HCT116 (cell line): ENCODE measurements at places on chromosomes 4 and X. TPM values are rescaled to one million over a fixed set of nuclear protein-coding genes. Genes with fewer than 3 reads are reported as not detected.

PPID gene
- 48.2 TPM for total RNA-seq

GPRASP3 gene
- 3.1 TPM for total RNA-seq

PDGFC gene
- 9.8 TPM for total RNA-seq

SHISA3 gene
- total RNA-seq: not detected

KLHL13 gene
- 4.2 TPM for total RNA-seq

GRCh38 chrX:136170139-136170800, 22.9 kb downstream of the FHL1 start:
- DNase-seq: no peak

DNA sequence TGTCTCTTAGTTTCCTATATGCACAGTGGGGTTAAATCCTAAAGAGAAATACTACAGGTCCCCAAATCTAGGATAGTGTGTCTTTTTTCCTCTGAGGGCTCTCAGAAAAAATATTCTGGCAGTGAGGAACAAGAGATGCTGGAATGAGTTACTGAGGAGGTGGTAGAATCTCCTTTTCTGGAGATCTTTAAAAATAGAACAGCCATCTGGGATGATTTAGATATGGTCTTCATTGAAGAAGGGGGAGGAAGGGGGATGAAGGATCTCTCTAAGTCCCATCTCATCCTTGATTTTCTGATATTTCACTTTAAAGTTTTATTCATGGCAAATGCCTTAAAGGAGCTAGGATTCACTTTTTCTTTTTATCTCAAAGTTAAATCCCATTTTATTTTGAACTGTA, 235.0 kb downstream of the MAML3 start:
- no peak for DNase-seq

DNA sequence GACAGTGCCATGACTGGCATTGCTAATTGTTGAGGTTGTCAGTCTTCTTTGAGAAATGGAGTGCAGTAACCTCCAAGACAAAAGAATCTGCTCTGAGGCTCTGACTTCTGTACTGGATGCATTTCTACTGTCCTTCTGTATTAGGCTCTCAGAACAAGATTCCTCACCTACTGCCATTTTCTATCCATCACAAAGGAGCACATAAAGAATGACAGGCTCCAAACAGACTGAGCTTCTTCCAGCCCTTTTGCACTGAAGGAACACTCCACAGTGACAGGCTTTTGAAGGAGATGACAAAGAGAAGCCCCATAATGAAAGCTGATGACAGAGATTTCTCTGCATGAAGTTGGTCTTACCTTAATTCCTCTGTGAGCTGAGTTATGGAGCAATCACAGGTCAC, 162.2 kb downstream of the PCDH19 start:
- no peak for DNase-seq

GRCh38 chr4:53920116-53920515, 144.3 kb downstream of the CHIC2 start:
- no peak for DNase-seq

GRCh38 chr4:121786221-121786620, 14.9 kb upstream of the EXOSC9 start:
- DNase-seq: no peak

GRCh38 chrX:21932292-21933002, 8.1 kb upstream of the SMS start:
- no peak for DNase-seq

DNA sequence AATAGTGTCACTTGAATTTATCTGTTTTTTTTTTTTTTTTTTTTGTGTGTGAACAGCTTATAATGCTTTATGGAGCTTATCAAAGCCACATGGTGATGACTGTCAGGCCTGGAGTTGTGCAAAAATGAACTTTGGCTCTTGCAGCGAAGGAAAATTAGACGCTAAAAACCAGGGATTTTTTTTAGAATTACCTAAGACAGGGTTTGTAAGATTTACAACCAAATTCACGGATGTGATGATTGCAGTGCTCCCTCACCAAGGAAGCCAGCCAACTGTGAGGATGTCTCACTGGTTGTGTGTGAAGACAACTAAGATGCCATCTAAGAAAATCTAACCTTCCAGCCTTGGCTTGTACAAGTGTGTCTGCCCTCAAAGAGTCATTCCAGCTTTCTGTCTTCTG, 127.1 kb upstream of the SLC4A4 start:
- no peak for DNase-seq

DNA sequence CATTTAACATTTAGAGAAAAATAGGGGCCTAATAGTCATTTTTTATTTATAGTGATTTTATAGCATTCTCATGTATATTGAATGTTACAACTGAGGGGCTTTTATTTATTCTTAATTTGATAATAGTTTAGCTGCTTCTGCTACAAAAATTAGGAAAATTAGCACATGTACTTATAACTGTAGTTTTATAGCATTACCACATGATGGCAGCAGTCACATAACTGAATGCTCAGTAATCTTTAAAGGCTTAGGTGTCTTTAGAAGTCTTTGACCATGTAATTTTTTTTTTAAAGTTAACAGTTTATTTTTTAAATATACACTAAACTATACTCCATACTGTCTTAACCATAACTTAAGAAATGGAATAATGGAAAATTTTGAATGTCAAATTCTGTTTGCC, 136.6 kb downstream of the STAG2 start:
- no peak for DNase-seq

DNA sequence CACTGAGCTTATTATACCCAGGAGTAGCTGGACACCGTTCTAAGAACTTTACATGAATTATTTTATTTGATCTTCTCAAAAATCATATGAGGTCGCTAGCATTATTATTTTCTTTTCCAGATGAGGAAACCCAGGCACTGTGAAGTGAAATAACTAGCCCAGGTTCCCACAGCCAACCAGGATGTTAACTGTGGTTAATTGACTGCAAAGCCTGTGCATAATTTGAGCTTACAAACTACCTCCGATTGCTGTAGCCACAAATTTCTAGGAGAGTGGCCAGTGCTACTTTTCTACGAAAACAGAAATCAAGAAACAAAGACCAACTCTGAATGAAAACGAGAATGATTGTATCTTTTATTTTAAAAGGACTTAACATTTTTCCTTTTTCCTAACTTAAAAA, 27.2 kb downstream of the SPRY1 start:
- DNase-seq: no peak

DNA sequence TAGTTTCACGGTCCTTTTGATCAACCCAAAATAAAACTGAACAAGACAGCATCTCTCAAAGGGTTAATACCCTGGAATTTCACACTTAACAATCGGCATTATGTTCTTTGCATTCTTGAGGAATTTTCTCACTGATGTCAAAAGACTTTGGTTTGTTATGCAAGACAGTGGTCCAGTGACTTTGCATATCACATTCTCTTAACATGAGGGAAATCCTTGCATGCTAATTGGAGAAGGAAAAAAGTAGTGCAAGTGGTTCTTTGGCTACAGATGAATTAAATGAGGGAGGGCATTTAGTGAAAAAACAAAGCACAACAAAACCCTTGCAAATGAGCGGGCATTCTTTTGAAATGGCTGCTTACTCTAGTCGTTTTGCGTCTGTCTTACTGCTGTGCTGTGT, 105.1 kb upstream of the LIMCH1 start:
- DNase-seq: no peak

GRCh38 chr4:15755321-15756155, 22.6 kb upstream of the CD38 start:
- no peak for DNase-seq

- no peak for DNase-seq
Measured at GRCh38 chr4:28378109-28378830, 1517.6 kb downstream of the STIM2 start.

- no peak for DNase-seq
Measured at GRCh38 chr4:76232681-76233080, 18.8 kb upstream of the FAM47E start.

DNA sequence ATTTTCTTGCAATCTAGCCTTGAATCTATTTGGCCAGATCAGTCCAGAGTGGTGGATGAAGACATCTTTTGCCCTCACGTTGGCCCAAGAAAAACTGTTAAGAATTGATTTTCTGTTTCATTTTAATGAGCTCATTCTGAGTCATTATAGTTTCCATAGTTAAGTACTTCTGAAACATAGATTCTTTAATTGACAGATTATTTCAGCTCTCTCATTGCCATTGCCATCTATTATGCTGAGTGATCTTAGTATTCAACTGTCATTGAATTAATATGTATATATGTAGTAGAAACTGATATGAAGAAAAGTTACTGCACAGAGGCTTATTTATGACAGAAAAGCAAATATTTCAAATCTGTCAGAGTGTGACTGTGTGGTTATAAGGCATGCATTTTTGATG, 45.5 kb upstream of the PPP1R2C start:
- DNase-seq: no peak

- no peak for DNase-seq
Measured at GRCh38 chr4:138512756-138513155, 270.6 kb upstream of the SLC7A11 start.

DNA sequence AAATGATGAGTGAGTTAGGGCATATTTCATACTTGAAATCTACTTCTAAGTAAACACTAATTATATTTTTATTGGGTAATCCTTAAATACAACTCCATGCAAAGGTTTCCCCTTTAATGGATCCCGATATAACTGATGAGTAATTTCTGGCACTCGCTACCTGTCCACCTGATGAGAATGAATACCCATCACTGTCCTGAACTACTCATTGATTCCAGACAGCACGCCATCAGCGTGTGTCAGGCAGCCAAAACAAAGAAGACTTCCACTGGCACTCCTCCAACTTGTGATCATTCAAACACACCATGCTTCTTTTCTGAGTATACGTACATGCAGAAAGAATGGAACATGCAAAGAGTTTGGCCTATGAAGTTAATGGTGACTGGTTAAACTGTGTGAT, 69.4 kb downstream of the HCCS start:
- DNase-seq: no peak

DNA sequence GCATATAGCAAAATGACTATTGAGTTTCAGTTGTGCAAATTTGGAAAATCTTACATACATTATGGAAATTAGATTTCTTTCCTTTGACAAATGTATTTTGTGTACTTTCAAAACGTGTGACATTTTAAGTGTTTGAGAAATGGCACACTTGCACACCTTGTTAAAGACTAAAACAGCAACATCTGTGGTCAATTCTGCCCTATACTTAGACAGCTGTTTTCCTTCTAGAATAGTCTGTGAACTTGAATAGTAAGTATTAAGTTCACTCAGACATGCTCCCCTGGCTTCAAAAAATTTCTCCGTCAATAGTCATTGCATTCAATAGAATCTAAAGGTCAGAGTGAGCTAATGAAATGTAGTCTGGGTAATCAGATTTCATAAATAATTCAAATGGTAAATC, 21.7 kb upstream of the TBC1D9 start:
- no peak for DNase-seq

DNA sequence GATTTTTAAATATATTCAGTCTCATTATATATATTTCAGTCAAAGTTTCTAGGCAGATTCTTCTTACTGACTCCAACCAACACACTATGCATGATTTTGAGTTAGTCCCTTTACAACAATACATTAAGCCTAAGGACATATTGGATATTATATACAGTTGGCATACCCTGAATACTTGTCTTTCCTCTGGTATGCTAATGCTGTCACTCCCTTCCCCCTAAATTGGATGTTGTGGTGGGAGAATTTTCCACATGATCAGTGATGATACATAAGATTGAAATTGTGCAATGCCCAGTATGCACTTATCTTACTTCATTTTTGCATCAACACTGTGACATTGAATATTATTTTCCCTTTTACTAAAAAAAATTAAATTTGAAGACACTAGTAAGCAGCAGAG, 935.2 kb downstream of the PCDH7 start:
- DNase-seq: no peak

GRCh38 chr4:61192392-61192791, 7.7 kb upstream of the ADGRL3 start:
- DNase-seq: no peak

DNA sequence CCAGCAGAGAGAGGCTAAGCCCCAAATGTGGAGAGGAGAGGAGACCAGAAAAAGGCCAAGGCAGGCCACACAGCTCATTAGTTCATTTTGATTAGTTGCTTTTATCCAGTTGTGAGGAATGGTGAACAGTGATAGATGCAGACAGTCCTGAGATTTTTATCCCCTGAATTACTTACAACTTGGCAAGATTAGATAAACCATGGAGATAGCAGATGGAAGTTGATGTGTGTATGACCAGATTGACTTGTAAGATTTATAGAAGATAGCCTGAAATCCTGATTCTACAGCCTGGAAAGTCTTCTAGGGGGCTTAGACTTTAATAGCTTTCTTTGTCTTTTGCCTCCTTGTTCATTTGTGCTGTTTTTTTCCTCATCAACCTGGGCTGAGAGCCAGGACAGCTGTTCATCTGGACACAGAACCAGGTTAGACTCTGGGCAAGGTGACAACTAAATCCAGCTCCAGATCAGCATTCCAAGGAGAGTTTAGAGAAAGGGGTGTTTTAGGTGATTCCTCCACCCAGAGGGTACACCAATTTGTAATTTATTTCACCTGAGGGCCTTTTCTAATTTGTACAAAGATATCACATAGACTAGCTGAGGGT, 215.5 kb downstream of the SPATA18 start:
- no peak for DNase-seq

- DNase-seq: no peak
Measured at GRCh38 chrX:68677998-68678397, 30.5 kb downstream of the STARD8 start.

GRCh38 chr4:128958194-128958593, 135.1 kb downstream of the SCLT1 start:
- no peak for DNase-seq

GRCh38 chr4:185931986-185932385, 120.0 kb upstream of the SORBS2 start:
- no peak for DNase-seq

GRCh38 chr4:190017357-190018200, 9.5 kb downstream of the FRG2 start:
- DNase-seq: no peak

DNA sequence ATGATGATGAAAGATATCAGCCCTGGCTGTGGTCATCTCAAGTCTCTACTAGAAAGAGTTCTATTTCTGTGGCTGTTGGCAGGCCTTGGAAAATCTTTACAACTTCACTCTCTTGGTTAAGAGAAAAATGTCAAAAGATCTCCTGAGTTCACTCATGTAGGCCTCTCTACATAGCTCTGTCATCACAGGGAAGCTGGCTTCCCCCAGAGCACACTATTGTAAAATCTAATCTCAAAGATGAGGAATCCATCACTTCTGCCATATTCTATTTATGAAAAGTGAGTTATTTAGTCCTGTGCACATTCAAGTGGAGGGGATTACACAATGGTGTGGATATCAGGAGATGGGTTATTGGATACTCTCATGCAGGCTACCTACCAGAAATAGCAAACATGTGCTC, 388.4 kb upstream of the HS3ST1 start:
- no peak for DNase-seq

DNA sequence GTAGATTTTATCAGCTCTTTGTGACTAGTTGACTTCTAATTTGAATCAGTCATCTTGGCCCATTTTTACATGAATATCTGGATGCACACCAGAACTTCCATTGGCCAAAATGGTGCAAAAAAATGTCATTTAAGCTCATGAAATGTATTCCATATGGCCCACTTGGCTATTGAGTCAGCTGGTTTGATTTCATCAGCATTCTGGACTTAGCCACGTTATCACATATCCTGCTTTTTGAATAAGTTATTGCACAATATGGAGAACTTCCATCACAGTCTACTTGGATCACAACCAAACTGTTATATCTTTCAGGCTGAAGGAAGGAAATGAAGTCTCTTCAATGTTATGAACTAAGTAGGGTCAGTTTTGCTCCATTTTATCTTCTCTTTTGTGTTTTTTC, 640.6 kb downstream of the PCDH7 start:
- no peak for DNase-seq
